Omental fat pad (tissue), 4 donors: ENCODE measurements at places on chromosomes 1 and 21. TPM values are rescaled to one million over a fixed set of nuclear protein-coding genes. Genes with fewer than 3 reads are reported as not detected.

GRCh38 chr1:118928739-118929554, 59.2 kb downstream of the TBX15 start:
- DNase-seq: no peak

- no peak for DNase-seq
Observed at GRCh38 chr1:54582566-54583306, 34.7 kb downstream of the ACOT11 start.

- DNase-seq: no peak
Observed at GRCh38 chr1:243335292-243335691, 79.5 kb downstream of the SDCCAG8 start.

DNA sequence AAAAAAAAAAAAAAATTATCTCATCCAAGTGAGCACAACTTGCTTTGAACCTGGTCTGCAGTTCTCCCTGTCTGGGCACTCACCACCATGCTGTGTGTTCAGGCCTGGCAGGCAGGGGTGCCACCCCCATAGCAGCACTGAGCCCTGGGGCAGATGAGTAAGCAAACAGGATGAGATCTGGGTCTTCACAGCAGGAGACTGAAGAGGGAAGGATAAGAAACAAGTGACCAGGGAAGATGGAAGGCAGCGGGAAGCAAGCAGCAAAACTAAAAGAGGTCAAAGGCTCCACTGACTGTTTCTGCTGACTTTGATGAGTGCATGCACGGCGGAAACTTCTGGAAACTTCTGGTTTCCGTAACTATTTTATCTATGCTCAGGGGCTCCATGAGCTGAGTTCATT, 133.5 kb upstream of the SOD1 start:
- no peak for DNase-seq

Gene WNT4
- total RNA-seq: 1.6 TPM

Gene ZFP69B
- 1.3 TPM for total RNA-seq
